ENCODE measurements at places on chromosomes 12 and 14.

- no peak for DNase-seq
These were observed 644.0 kb downstream of the DIO2 start for GRCh38 chr14:79567306-79567705.

GRCh38 chr12:3019005-3019680, 58.0 kb upstream of the TSPAN9 start:
- no peak for DNase-seq

- DNase-seq, result no peak
These were observed 228.5 kb downstream of the ATP23 start for GRCh38 chr12:58169826-58170225.

DNA sequence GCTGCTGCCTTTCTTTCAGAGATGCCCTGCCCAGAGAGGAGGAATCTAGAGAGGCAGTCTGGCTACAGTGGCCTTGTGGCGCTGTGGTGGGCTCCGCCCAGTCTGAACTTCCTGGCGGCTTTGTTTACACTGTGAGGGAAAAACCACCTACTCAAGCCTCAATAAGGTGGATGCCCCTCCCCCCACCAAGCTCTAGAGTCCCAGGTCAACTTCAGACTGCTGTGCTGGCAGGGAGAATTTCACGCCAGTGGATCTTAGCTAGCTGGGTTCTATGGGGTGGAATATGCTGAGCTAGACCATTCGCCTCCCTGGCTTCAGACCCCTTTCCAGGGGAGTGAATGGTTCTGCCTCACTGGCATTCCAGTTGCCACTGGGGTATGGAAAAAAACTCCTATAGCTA, 25.6 kb downstream of the SPATA7 start:
- DNase-seq, result no peak

GRCh38 chr14:76929927-76930326, 98.6 kb downstream of the IRF2BPL start:
- DNase-seq, result peak; percentile 53

DNA sequence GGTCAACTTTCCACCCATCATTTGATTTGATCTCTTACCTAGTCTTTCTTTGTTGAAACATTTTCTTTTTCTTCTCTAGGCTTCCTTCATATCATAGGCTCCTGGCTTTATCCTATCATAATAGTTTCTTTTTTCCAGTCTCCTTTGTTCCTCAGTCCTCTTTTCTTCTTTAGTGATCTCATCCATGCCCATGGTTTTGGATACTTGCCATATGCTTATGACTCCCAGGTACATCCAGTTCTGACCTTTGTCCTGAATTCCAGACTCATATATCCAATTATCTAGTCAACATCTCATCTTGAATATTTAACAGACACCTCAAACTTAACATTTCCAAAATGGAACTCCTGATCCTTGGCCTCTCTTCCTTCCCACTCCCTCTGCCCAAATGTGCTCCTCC, 36.1 kb upstream of the KRAS start:
- DNase-seq, result no peak

DNA sequence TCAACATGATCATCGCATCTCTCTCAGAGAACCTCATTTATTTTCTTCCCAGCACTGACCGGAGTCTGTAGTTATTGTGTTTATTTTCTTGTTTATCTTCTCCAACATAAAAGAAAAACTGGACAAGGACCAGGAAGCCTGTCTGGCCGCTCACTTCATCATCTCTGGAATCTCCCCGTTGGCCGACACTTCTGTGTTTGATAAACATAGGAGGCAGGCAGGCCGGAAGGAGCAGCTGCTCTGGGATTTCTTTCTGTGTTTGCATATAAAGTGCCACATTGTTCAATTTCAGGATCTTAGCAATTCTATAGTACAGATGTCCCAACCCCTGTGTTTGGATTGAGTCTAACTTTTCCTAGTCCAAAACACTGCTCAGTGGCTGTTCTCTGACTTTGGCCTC, 53.3 kb downstream of the ACACB start:
- no peak for DNase-seq

DNA sequence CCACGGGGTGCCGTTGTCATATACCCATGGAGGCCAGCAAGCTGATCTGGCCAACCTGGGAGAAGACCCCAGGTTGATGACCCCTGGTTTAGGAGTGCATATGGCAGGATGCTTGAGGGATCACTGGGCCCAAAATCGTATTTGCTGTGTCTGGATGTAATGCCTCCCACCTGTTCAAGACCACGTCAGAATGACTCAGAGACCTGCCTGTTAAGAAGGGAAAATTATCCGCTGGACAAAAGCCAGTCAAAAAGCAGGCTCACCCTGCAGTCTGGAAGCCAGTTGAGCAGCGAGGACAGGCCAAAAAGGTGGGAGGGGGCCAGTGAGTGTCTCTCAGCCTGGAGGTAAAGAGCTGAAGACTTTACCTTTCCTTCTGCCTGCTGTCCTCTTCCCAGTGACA, 449.2 kb downstream of the DPF3 start:
- no peak for DNase-seq

- no peak for DNase-seq
These were observed 27.9 kb downstream of the WNT5B start for GRCh38 chr12:1656902-1657301.

DNA sequence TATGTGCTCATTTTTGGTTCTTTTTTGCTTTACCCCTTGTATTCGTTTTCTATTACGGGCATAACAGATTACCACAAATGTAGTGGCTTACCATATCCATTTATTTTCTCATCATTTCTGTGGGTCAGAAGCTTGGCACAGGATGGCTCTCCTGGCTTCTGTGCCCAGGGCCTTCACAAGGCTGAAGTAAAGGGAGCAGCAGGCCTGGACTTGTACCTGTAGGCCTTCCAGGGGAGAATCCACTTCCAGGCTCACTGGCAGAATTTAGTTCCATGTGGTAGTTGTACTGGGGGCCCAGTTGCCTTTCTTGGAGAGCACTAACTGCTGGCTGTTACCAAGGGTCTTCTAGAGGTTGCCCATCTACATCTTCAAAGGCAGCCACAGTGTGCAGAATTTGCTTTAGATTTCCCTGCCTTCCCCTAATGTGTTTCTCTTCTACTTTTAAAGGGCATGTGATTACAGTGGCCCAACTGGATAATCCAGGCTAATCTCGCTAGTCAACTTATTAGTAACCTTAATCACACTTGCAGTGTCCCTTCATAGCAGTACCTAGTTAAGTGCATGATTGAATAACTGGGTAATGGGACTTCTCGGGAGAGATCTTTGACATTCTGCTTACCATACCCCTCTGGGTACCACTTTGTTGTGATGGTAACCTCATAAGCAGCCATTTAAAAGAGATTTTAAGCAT, 67.0 kb downstream of the CRADD start:
- no peak for DNase-seq
